ENCODE measurements at places on chromosomes 7 and 10. TPM values are rescaled to one million over a fixed set of nuclear protein-coding genes. Genes with fewer than 3 reads are reported as not detected.

GRCh38 chr7:2134740-2135139 is 98.0 kb downstream of the MAD1L1 start:
- H3K36me3 ChIP-seq: peaks cover 2% of the 10 kb centered on the region
- no peak overlapping the region for H3K27ac ChIP-seq
- DNase-seq: no peak
- no peaks in the 10 kb centered on the region for H3K27me3 ChIP-seq

DNA sequence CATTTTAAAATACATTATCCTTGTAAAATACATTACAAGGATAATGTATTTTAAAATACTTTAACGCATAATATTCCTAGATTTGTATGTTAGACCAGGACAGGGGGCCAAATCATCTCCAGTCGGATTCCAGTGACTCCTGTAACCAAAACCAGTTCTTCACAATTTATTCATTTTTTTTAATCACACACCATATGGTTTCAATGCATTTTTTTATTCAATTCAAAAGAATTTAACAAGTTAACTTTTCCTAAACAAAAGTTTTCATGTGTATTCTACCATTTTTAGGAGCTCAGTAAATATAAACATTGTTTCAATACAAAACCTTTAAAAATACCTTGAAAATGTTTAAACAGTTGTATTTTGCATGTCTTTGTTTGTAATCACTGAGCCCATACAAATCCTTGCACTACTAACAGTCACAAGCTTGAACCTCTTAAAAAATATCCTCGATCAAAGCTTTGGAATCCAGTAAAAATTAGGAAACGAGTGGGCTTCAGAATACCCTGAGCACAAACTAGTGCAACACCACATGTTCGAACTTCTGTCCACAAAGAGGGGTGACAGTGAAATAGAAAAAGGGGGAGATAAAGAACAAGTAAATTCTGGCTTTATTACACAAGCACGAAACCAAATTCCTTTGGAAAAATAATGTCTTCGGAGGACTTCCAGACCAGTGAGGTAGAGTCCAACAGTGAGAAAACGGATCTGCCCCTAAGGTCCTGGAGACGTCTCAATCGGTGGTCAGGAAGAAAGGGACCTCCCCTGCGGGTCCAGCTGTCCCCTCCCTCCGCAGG is 1.6 kb downstream of the CCDC71L start:
- no peaks in the 10 kb centered on the region for H3K36me3 ChIP-seq
- H3K4me1 ChIP-seq: peaks cover 22% of the 10 kb centered on the region
- H3K27ac ChIP-seq: peak overlapping the region; percentile 90
- no peak for DNase-seq
- no peaks in the 10 kb centered on the region for H3K27me3 ChIP-seq

DNA sequence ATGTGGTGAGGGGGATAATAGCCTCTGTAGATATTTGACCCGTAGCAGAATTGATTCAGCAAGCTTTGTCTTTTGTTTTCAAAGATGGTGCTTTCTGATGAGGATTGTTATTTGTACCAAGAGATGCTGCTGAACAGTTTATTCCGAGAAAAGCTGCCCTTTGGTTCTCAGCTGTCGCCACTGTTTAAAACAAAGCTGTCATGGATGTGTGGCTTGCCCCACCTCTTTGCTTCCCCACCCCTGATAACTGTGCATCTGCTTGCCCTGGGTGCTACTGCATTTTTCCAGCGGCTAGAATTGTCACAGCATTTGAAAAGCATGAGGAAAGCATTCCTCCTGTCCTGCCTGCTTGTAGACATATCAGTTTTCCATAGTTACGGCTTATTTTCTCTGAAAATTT is 226.9 kb upstream of the CSTF2T start:
- H3K4me1 ChIP-seq: no peaks in the 10 kb centered on the region
- H3K36me3 ChIP-seq: no peaks in the 10 kb centered on the region
- no peak for DNase-seq

GRCh38 chr7:128278366-128278765 is 37.3 kb downstream of the LEP start:
- no peaks in the 10 kb centered on the region for H3K4me1 ChIP-seq
- no peak overlapping the region for H3K27ac ChIP-seq
- no peaks in the 10 kb centered on the region for H3K36me3 ChIP-seq
- peaks cover 17% of the 10 kb centered on the region for H3K27me3 ChIP-seq

GRCh38 chr7:114081606-114082425 is 163.0 kb upstream of the PPP1R3A start:
- DNase-seq: peak; percentile 80
- no peak overlapping the region for H3K27ac ChIP-seq
- no peak overlapping the region for H3K4me3 ChIP-seq
- no peaks in the 10 kb centered on the region for H3K36me3 ChIP-seq
- peaks cover 28% of the 10 kb centered on the region for H3K4me1 ChIP-seq

- peak; percentile 16 for DNase-seq
- no peaks in the 10 kb centered on the region for H3K36me3 ChIP-seq
- no peak overlapping the region for H3K4me3 ChIP-seq
- peaks cover 46% of the 10 kb centered on the region for H3K4me1 ChIP-seq
- H3K27ac ChIP-seq: peak overlapping the region; percentile 94
Measured at GRCh38 chr10:17510242-17510908, 56.0 kb upstream of the ST8SIA6 start.

Gene ANLN
- 16.9 TPM for polyA plus RNA-seq

Gene ECHS1
- 46.2 TPM for polyA plus RNA-seq

Gene ERVW-1
- not detected for polyA plus RNA-seq

Gene SPDYE2
- polyA plus RNA-seq: not detected

Gene VSTM4
- 0.06 TPM for polyA plus RNA-seq

Gene PAPSS2
- 20.2 TPM for polyA plus RNA-seq

Gene TSPAN12
- 9.3 TPM for polyA plus RNA-seq

Data from endothelial cell of umbilical vein (primary cell).